ENCODE measurements at places on chromosomes 5 and 9.

DNA sequence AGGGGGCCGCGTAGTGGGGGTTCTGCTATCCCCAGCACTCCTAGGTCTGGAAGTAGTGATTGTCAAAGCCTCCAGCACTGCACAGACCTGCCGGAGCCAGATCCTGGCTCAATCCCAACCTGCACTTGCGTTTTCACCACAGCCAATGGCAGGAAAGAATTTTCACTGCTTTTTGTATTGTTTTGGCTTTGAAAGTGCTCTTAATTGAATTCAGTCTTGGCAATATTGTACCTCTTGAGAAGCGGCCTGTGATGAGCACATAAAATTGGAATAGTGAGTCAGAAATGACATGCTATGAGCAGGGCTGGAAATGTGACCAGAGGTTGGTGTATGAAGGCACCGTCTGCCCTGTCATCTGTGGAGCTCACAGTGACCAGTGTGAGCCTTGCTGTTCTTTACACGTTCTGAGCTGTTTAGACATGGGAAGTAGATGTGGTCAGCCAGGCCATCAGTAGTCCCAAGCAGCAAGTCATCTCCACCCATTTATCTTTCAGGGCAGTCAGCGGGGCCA lies 41.5 kb downstream of the SECISBP2 start:
- ATAC-seq: no peak

DNA sequence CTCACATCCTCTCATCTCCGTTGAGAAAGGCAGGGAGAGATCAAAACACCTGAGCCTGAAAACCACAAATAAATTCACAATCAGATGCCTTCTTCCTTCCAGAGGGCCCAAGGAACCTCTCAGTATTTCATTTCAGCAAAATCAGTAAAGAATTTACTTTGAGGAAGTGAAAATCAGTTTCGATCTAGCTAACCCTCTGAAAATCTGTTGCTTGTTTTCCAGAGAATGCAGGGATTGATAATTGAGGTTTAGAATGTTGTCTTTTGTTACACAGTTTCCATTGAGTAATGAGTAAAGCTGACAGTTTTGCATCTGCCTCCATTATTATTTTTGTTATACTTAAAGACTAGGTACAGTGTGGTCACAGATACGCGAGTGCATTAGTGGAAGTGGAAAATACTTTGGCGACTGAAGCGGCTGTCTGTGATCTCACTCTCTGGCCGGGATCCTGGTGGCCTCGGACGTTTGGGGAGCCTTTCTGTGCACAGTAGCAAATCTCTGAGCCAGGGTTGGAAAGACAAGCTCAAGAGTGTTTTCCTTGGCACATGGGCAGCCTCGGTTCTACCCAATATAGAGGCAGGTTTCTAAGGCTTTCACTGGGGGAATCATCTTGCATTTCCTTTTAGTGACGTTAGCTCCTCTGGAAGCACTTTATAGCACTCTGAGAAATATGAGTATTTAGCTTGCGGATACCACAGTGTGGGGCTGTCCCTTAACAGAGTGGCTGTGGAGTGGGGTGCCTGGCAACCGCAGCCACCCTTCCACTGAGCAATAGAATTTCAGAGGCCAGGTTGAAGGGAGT lies 32.2 kb upstream of the ANGPTL2 start:
- ATAC-seq: peak; percentile 88

GRCh38 chr9:119451426-119451825 lies 82.2 kb upstream of the BRINP1 start:
- no peak for ATAC-seq

- ATAC-seq: no peak
Observed at GRCh38 chr5:149406203-149406978, 27.3 kb upstream of the IL17B start.

DNA sequence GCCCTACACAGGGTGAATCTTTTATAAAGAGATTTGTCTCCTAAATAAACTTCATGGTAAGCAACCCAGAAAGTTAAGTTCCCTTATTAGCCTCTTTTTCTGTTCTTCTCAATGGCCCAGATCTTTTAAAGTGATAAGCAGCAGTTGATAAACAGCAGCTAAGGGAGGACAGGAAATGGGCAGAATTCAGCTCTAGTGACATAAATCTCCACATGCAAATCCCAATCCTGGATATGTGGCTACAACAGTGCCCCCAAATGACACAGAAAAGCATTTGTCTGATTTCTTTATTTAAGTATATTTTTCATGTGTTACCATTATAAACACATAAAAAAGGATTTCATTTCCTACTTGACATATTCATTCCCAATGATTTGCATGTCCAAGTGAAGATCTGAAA lies 199.0 kb downstream of the DTWD2 start:
- no peak for ATAC-seq

DNA sequence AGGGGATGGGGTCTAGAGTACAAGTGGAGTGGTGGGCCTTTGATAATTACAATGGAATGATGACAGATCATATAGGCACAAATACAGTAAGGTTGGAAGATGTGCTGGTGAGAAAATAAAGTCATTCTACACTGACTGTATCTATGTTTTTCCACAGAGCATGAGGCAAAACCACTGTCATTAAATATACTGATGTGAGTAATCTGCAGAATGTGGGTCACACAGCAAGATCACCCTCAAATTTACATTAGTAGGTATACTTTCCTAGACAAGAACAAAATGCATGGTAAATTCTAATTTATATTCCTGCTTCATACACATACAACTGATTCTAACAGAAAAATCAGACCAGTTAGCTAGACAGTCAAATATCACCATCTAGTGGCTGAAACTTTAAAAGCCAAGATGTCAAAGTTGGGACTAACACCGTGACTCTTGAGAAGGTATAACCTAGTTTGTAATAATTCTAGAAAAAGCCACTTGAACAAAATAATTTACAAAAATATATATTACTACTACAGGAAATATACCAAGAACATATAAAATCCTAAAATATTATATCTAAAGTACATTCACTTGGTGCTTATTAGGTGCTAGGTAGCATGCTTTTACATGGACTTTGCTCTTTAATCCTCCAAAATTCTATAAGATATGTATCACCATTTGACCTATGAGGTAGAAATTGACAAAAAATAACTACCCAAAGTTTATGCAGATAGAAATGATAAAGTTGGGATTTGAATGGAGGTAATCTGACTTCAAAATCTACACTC lies 19.5 kb downstream of the TTC33 start:
- peak; percentile 39 for ATAC-seq

DNA sequence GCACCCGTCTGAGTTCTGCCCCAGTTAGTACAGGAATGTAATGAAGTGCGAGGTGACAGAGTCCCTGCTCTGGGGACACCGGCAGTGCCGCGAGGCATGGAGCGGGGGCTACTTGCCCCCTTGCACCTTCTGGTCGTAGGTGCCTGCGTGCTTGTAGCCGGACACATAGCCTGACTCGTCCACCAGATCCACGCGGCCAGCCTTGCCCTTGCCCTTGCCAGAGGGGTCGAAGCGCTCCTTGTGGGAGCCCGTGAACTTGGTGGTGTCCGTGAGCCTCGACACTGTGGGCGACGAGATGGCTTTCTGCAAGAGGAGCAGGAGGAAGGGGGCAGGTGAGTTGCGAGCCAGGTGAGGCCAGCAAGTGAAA lies 28.2 kb downstream of the TPPP start:
- no peak for ATAC-seq

DNA sequence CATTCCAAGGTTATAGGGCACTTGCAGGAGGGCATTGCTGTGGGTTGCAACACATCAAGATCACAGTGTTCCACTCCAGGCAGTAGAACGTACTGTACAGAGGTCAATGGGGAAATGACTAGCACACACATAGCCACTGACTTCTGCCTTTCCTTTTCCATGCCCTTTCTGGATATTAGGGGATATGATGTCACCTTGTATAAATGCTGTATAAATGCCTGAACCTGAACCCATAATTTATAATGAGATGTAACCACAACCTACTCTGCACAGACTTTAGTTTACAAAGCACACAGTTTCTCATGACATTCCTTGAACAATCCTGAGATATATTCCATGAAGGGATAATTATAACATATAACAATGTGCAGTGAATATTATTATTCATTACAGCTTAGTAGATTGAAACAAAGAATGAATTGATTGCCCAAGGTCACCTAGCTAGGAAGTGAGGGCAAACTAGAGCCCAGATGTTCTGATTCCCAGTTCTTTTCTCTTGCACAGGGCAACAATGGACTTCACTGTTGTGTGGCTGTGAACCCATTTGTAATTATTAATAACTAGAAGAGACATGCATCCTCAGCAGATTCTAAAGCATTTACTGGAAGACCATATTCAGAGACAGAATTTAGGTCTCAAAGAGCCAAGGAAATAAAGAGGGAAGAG lies 5.6 kb upstream of the ABLIM3 start:
- ATAC-seq: no peak

DNA sequence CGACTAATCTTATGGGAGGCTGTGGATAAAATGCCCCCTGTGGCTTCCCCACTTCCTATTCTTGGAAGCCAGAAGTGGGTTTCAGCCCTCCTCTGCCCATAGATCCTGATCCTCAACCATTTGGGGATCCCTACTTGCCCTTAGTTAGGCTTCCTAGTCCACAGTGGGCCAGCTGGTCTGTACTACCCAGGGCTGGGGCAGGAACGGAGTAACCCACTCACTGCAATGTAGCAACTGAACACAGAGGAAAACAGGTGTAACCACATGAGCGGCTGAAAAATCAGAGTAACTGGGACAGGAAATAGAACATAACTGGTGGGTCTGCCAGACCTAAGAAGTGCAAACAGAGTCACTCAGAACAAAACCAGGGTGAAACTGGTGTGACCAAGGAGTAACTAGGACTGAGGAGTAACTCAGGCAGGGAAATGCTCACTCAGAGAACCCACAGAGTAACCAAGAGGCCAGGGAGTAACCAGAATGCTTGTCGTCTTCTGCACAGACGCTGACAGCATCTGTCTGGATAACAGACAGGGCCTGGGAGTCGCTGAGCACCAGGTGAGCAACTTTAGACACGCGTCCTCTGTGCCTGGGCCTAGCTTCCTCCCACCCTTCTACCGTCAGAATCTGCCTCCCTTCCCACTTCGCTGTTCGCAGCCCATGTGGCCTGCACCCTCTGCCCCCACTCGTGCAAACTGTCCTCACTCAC lies 1.0 kb downstream of the AQP3 start:
- peak; percentile 77 for ATAC-seq

- peak; percentile 44 for ATAC-seq
Observed at GRCh38 chr9:127979333-127980059, 1.3 kb downstream of the EEIG1 start.

- ATAC-seq: no peak
Observed at GRCh38 chr5:115375893-115376292, 79.4 kb upstream of the CCDC112 start.

- ATAC-seq: no peak
Observed at GRCh38 chr9:76245518-76245917, 148.7 kb downstream of the RFK start.
